ENCODE measurements at places on chromosomes 2 and 18.

- no peak within 1 kb of the TSS for H3K27ac ChIP-seq
- no peaks in the 10 kb centered on the region for H3K4me1 ChIP-seq
- H3K27me3 ChIP-seq, result peaks cover 68% of the 10 kb centered on the region
- no peak within 1 kb of the TSS for H3K4me3 ChIP-seq
Measured at GRCh38 chr18:47251289-47252120, at the start of gene SKOR2. Gene SKOR2 (minus strand): TSS chr18:47251660. CDS start chr18:47249183, 2,477 bp downstream.

DNA sequence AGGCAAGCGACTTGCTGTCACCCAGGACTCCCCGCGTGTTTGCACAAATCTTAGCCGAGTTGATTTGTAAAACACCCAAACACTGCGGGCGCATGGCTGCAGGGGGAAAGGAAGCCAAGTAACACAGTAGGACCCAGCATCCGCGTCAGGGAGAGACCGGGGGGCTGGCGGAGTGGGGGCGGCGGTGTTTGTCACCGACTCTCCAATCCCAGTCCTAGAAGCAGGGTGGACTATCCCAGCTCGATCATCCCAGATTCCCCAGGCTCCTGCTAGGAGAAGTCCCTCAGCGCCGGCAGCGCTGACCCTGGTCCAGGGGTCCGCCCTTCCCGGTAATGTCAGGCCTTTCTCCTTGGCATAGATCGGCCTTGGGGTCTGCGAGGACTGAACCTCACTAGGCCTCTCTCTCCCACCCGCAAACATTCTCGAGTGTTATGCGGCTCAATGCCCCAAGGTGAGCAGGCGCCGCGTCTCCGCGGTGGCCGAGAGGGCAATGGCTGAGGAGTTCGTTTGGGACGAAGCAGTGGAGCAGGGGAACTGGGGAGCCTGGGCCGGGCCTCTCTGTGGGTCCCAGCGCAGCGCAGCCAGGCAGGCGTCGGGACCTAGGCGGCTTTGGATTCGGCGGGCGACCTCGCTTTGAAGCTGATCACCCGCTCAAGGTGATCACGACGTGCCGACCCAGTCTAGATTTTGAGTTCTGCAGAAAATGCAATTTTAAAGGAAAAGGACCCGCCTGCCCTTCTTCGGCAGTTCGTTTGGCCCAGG lies 1.5 kb upstream of the GDF7 start:
- H3K27me3 ChIP-seq, result peaks cover 77% of the 10 kb centered on the region
- peaks cover 20% of the 10 kb centered on the region for H3K4me1 ChIP-seq
- no peaks in the 10 kb centered on the region for H3K36me3 ChIP-seq
- no peak for DNase-seq
- peak overlapping the region; percentile 69 for H3K4me3 ChIP-seq

DNA sequence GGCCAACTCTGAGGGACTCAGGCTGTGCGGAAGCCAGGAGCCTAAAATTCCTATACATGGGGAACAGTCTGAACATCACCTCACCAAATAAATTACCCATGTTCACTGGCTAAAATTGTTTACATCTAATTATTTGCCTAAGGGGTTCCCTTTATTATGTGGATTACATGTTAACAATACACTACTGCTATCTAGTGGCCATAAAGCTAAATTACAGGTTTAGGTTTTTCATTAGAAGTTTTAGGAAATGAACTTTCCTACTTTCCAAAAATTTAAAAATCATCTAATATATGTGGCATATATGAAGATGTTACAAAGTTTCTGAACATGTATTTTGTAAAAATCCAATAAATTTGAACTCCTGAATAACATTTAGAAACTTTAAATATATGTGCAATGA lies 40.3 kb downstream of the PLA2R1 start:
- no peak overlapping the region for H3K4me3 ChIP-seq
- H3K36me3 ChIP-seq, result no peaks in the 10 kb centered on the region
- H3K27ac ChIP-seq, result no peak overlapping the region
- peaks cover 10% of the 10 kb centered on the region for H3K4me1 ChIP-seq

- no peaks in the 10 kb centered on the region for H3K36me3 ChIP-seq
- DNase-seq, result no peak
- H3K4me1 ChIP-seq, result peaks cover 7% of the 10 kb centered on the region
- H3K4me3 ChIP-seq, result no peak overlapping the region
- peaks cover 66% of the 10 kb centered on the region for H3K27me3 ChIP-seq
- H3K27ac ChIP-seq, result no peak overlapping the region
Measured at GRCh38 chr18:35861367-35862118, 110.9 kb upstream of the RMP24 start.

- peak; percentile 30 for DNase-seq
- peaks cover 28% of the 10 kb centered on the region for H3K4me1 ChIP-seq
- H3K36me3 ChIP-seq, result no peaks in the 10 kb centered on the region
- no peaks in the 10 kb centered on the region for H3K27me3 ChIP-seq
- H3K4me3 ChIP-seq, result no peak overlapping the region
Measured at GRCh38 chr2:102657770-102658169, 38.4 kb downstream of the SLC9A2 start.

Measured in Calu3 (cell line).